ENCODE measurements at places on chromosomes 3 and 15.

GRCh38 chr15:47974724-47975123 is 146.1 kb upstream of the SLC24A5 start:
- DNase-seq = no peak

- DNase-seq = no peak
Measured at GRCh38 chr3:46712191-46713049, 5.2 kb downstream of the PRSS50 start.

DNA sequence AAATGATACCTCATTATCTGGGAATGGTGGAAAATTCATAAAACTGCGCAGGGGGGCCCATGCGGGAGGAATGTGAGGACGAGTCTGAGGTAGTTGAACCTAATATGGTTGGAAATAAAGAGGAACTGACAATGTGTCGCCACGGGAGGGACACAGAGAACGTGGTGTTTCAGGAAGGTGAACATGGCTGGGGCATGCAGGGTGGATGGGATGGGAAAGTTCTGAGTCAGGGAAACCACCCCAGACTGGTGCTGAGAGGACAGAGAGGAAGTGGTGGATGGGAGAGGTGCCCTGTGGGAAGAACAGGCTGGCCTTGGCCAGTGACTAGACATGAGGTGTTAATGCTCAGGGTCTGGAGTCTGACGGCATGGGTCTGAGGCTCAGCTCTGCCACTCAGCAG is 137.1 kb upstream of the WNT5A start:
- no peak for DNase-seq

GRCh38 chr3:36792342-36792741 is 28.0 kb upstream of the DCLK3 start:
- DNase-seq = no peak

DNA sequence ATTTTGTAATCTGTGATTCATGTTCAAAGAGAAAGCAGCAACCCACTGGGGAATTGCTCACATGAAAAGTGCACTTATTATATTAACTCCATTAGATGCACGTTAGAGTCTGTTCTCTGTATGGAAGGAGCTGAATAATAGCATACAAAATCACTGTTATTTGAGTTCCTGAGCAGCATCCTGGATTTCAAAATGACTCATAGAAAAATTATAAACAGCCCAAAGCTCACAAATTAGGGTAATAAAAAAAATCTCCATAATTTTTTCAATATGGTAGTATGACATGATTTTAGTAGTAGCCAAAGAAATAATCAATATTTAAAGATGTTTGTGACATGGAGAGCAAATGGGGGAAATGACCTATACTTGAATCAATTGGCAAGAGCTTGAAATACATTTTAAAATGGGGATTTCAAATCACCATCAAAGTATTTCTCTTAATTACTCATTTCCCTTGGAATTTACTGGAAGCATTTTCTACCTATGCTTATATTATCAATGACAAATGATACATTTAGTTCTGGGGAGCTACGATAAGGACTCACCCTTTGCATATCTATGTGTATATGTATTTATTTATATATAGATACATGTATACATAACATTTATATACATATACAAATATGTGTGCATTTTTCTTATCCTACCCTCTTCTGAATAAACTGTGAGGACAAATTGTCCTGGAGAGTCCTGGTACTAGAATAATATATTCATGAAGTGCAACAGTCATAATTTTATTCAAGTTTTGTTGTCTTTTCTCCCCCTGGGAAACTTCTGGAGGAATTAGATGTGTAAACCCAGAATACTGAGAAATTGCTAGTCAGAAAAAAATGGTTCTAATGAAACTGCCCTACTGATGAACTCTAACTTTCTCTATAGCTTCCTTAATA is 116.3 kb downstream of the RPL22L1 start:
- no peak for DNase-seq

DNA sequence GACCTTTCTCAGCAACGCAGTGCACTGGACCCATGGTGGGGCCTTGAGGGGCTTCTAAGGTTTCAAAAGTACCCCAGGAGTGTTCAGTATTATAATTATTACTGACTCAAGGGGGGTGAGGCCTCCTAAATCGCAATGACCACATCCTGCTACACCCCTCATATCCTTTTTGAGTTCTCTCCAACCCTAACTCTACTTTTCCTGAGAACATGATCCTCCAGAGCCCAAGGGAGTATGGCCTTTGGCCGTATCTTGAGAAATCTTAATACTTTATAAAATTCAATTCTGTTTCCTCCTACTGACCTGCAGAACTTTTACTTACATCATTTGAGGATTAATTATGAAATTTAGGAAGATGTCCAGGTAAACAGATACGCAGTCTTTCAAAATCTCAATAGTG is 30.4 kb upstream of the RARRES1 start:
- no peak for DNase-seq

DNA sequence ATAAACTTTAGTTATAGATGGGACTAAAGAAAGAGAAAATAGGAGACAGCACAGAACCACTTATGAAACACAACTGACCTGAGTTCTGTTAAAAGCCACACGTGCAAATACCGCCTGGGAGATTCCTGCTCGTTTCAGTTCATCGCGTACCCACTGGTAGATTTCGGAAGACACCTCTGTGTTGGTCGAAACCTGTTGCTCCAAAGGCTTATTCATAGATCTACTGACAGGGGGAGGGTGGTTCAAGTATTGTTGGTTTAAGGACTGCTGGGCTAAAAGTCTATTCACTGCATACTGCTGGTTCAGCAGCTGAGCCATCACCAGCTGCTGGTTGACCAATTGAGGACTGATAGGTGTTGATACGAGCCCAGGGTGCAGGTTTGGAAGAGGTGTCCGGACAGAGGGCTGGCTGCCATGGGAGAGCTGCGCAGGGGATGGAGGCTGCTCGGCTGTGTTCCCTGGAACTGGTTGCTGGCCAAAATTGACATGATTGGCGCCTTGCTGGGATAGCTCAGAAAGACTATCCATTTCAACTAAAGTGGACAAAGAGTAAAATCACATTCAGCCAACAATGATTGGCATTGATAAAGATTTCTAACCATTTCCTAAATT is 30.6 kb downstream of the SATB1 start:
- DNase-seq = no peak

DNA sequence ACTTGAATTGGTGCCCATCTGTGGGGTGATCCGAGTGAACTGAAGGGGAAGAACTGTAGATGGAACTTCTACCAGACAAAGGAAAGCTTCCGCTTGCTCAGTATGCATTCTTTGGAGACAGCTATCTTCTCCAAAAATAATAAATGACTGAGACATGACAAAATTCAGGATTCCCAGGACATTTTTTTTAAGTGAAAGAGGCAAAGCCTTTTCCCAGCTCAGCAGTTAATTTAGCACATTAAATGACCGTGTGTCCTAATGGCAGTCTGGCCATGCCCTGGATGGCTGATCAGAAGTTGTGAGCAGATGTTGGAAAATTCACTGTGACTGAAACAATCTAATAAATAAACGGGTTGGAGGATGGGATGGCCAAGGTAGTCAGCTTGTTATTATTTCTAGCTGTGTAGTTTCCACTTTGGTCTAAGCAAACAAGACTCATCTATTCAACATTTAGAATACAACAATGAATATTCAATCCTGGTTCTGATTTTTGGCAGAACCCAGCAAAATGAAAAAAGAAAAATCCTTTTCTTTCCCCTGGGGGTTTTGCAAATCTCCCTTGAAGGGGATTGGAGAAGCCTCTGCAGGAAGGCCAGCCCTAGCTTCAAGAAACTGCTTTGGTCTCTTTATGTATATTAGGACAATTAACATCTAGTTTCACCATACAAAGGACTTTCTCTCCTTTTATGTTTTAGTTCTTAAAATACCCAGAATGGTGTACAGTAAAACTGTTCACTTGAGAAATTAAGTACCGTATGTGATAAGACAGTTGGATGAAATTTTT is 540.9 kb upstream of the MDFIC2 start:
- no peak for DNase-seq
